ENCODE measurements at places on chromosomes 6 and 20. TPM values are rescaled to one million over a fixed set of nuclear protein-coding genes. Genes with fewer than 3 reads are reported as not detected.

The SLC22A2 gene
- not detected for total RNA-seq

The AVP gene
- total RNA-seq, result not detected

The LY6G6F gene
- not detected for total RNA-seq

The KCNK16 gene
- total RNA-seq, result not detected

The GCNT2 gene
- total RNA-seq, result 9.3 TPM

The ME1 gene
- total RNA-seq, result 15.5 TPM

The PTK6 gene
- not detected for total RNA-seq

The BFSP1 gene
- total RNA-seq, result 8.7 TPM

The HDGFL1 gene
- total RNA-seq, result not detected

The PHF20 gene
- total RNA-seq, result 33.4 TPM

The MUC22 gene
- total RNA-seq, result not detected

The BMP7 gene
- total RNA-seq, result not detected

The BPIFB1 gene
- not detected for total RNA-seq

The BTNL2 gene
- total RNA-seq, result not detected

The IP6K3 gene
- not detected for total RNA-seq

The SLC17A4 gene
- not detected for total RNA-seq

The CNBD2 gene
- total RNA-seq, result 5.1 TPM

The LTB gene
- total RNA-seq, result 7.0 TPM

The FAM217A gene
- not detected for total RNA-seq

The SLA2 gene
- not detected for total RNA-seq

The GRIK2 gene
- total RNA-seq, result not detected

The CLVS2 gene
- total RNA-seq, result not detected
